ENCODE measurements at places on chromosomes 5 and 9.

- no peak for DNase-seq
These were observed 291.6 kb upstream of the C9orf72 start for GRCh38 chr9:27864644-27865438.

- DNase-seq: no peak
These were observed 17.6 kb upstream of the MATR3 start for GRCh38 chr5:139275956-139276355.

GRCh38 chr9:6184749-6185645 is 30.6 kb upstream of the IL33 start:
- no peak for DNase-seq

DNA sequence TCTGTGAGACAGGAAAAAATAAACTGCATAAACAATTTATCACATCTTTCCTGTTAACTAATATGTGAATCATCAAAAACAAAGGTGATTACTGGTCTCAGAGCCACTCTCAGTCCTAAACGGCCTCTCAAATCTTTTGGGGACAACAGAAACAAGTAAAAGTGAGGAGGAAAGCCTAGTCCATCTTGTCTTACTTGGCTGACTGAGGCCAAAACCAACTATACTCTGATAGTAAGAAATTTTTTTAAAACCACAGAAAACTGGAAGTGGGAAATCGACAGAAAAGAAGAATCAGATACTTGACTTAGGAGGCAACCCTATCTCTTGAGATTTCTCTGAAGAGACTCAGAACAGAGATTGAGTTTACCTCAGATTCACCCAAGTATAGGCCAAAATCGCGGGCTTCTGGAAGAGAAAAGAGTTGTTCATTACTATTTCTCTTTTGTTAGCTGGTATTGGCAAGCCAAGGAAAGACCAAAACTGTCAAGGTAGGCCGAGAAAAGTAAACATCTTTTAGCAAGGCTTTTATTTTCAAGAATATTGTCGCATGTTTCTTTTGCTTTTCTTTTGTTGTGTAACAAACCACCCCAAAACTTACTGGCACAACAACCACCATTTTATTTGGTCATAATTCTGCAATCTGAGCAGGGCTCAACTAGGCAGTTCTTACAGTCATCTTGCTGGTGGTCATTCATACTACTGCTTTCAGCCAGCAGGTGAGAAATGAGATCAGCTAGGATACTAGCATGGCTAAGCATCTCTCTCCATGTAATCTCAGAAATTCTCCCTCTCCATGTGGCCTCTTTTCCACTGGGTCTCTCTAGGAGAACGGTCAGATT is 46.1 kb downstream of the RFX3 start:
- DNase-seq: no peak

GRCh38 chr5:83741571-83741970 is 20.9 kb upstream of the HAPLN1 start:
- DNase-seq: no peak

- no peak for DNase-seq
These were observed 68.1 kb upstream of the SPOCK1 start for GRCh38 chr5:137567226-137567625.

- DNase-seq: no peak
These were observed 8.2 kb upstream of the ELL2 start for GRCh38 chr5:95969651-95970358.

DNA sequence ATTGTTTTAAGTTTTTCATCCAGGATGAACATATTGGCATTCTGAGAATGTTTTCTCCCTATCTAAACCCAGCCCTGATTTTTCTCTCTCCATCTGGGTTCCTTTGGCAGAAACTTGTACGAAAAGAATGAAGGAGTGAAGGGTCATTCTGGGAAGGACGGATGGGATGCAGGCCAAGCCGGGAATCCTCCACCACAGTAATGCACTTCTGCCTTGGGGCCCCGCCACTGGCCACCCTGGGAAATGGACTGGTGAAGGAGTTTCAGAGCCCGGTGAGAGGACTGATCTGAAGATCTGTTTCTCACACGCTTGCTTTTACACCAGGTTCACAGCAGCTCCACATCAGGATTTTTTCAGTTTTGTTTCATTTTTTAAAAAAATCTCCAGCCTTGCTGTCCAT is 554.8 kb downstream of the BNC2 start:
- no peak for DNase-seq

- DNase-seq: no peak
These were observed 21.0 kb upstream of the RAB14 start for GRCh38 chr9:121222524-121223171.

DNA sequence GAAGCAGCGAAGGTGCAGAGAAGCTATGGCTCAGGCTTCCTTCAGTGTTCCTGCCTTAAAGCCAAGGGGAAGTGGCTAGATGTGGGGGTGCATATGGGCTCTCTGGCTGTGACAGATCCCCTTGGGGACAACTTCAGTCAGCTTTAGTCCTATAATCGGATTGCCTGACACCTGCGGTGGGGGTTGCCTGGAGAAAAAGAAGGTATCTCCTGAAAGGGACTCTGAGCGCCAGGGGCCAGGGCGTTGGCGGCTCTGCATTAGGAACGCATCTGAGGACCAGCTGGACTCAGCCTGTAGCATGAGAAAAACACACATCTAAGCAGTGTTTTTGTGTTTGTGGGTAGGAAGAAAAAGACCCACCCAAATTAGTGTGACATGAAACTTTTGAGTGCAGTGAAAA is 84.3 kb upstream of the OTULINL start:
- no peak for DNase-seq

DNA sequence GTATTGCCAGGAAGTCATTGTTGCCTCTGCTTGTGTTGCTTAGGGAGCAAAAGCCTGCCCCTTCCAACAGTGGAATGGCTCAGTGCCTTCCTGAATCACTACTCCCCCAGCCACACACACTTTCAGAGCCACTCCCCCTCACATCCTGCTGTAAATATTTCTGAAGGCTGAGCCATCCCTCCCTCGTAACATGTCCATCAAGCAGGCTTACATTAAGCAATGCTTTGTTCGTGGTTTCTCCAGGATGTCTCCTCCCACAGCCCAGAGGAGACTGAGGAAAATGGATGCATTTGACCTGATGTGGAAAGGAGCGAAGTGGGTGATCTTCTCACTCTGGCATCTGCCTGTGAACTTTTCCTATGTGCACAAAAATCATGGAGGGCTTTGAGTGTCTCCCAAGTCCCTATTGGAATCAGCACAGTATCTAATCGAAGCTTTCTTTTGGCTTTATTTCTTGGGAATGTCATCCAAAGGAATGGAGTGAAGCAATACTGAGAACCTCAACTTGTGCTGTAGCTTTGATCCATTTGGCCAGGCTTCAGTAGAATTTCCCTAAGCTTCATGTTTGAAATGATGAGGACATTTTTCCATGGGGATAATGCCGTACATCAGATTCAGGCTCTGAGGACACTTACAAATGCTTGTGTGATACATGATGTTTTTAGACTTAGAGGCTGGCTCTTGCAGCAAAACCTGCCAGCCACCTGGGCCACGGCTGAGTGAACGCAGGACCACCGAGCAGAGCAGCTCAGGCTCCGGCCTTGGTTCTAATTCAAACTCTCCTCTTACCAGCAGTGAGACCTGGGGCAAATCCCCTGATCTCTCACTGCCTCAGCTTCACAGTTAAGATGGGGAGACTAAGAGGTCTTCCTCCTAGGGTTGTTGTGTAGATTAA is 389.1 kb downstream of the ENC1 start:
- DNase-seq: no peak

DNA sequence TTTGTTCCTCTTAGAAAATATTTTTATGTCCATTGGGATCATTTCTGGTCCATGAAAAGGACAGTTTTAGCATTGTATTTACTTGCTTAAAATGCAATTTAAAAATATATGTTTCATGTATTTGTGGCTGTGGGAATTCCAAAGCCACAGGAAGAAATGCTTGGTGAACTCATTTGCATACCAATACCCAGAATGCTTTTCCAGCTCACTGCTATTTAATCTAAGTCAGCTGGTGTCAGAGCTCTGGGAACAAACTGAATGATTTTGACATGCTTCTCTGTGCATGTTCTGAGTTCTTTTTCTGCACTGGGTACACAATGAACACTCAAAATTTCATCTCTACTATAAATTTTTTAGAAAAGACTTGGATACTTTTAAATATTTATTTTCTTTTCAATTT is 482.8 kb upstream of the ARRDC3 start:
- no peak for DNase-seq

DNA sequence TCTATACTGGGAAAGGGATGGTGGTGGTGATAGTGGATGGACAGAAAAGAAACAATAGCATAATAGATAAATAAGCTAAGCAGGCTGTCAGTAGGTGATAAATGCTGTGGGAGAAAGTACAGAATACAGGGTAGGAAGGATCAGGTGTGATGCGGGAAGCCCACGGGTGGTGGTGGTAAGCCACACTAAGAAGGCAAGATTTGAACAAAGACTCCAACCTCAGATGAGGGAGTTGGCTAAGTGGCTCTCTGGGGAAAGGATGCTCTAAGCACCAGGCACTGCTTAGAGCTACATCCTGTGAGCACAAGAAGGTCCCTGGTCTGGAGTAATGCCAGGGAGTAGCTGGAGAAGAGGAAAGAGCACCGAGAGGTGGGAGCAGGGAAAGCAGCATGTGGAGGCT is 151.6 kb upstream of the KLF9 start:
- DNase-seq: no peak

DNA sequence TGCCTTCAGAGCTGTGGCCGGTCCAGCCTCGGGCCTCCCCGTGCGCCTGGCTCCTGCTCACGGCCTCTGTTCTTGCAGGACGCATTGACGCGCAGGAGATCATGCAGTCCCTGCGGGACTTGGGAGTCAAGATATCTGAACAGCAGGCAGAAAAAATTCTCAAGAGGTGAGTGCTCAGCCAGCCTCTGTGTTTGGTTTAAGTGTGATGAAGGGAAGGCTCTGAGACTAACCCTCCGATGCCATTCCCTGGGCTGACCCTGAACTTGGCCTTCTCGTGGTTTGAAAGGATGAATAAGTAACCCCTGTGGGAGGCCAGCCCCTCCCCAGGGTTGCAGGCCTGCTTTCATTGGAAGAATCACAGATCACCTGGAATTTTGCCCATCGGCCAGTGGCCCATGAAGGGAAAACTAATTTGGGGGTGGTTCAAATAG is 26.3 kb downstream of the PTGES2 start:
- DNase-seq: no peak

GRCh38 chr5:103674251-103674650 is 111.7 kb upstream of the NUDT12 start:
- no peak for DNase-seq

DNA sequence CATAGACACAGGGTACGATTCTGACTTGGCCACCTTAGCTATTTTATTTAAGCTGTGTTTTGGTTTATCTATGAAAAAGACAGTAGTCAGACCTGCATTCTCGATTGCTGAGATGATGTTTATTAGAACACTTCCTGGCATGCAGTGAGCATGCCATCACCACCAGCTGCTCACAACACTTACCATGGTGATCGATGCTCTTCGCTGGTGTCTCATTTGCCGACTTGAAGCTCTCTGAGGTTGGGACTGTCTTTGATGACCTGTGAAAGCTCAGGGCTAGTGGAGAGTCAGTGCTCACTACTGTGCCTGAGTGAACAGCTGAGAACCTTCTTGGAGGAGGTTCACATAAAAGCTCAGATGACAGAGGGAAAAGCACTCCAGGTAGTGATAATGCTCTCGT is 4.4 kb upstream of the C9orf153 start:
- no peak for DNase-seq

DNA sequence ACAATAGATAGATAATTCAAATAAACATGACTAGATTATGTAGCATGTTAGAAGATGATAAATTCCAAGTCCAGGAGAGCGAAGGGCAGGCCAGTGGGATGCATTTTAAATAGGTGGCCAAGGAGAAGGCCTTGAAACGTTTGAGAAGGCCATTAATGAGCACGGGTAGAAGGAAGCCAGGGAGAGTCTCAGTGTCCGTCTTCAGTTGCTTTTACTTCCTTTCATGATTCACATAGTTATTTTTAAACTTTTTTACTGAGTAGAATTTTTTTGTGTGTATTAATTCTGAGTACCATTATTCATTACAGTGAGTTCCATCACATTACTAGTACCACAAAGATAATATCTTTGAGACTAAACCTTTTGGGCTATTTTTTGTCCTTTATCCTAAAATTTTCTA is 259.2 kb downstream of the ARRDC3 start:
- no peak for DNase-seq

- no peak for DNase-seq
These were observed 128.0 kb upstream of the IL12B start for GRCh38 chr5:159458217-159458711.

DNA sequence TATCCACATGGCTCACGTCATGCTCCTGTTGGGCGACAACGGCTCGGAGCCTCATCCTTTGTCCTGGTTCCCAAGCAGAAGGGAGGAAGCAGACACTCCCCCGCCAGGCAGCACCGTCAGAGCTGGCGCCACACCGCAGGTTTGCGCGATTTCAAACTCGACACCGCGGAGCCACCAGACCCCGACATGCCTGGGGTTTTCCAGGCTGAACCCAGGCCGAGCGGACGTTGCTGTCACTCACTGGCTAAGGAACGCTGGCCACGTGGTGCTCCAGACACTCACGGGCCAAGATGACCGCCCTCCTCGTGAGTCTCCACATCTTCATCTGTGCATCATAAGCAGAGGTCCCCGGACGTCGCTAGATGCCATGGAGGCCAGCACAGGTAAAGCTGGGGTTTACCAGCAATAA is 9.0 kb downstream of the TERT start:
- no peak for DNase-seq

GRCh38 chr5:113902917-113903660 is 389.6 kb downstream of the YTHDC2 start:
- no peak for DNase-seq

DNA sequence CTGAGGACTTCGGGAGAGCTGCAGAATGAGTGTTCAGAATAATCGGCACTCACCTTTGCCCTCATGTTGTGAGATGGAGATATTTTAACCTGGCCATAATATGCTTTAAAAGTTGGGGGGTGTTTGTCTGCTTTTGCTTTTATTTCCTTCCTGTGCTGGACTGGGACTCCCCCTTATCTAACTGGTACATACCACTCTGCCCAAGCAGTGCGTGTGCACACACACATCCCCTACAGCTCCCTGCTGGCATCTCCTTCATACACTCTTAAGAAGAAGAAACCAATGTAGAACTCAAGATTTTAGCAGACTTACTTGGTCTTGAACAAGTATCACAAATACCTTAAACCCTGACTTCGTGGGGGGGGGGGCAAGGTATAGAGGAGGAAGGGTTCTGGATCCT is 146.2 kb upstream of the DMRT1 start:
- no peak for DNase-seq

DNA sequence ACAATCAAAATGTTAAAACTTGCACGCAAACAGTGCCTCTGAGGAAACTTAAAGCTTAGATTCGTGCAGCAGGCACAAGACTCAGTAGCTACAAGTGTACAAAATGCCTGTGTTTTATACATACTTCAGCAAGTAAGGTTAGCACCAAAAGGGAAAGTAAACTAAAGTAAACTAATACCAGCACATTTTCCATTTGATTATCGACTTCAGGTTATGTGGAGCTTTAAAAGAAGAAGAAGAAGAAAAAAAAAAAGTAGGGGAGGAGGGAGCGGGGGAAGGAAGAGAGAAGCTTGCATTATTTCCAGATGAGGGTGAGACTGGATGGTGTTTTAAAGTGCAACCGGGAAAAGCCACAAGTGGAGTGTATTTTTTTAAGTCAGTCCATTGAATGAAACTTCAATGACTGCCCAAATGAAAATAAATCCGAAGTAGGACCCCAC is 596 bp upstream of the ADAMTS6 start:
- no peak for DNase-seq
